CD14-positive monocyte (primary cell): ENCODE measurements at places on chromosomes 1 and 21.

DNA sequence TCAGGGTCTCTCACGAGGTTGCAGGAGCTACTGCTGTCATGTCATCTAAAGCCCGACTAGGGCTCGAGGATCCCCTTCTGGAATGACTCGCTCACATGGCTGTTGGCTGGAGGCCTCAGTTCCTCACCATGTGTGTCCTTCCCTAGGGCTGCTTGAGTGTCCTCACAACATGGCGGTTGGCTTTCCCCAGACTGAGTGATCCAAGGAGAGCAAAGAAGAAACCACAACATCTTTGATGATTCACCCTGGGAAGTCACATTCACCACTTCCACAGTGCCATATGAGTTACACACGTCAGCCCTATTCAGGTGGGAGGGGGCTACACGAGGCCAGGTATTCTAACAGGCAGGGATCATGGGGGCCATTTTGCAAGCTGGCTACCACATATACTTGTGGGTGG, 64.9 kb downstream of the FHAD1 start:
- no peak for DNase-seq

DNA sequence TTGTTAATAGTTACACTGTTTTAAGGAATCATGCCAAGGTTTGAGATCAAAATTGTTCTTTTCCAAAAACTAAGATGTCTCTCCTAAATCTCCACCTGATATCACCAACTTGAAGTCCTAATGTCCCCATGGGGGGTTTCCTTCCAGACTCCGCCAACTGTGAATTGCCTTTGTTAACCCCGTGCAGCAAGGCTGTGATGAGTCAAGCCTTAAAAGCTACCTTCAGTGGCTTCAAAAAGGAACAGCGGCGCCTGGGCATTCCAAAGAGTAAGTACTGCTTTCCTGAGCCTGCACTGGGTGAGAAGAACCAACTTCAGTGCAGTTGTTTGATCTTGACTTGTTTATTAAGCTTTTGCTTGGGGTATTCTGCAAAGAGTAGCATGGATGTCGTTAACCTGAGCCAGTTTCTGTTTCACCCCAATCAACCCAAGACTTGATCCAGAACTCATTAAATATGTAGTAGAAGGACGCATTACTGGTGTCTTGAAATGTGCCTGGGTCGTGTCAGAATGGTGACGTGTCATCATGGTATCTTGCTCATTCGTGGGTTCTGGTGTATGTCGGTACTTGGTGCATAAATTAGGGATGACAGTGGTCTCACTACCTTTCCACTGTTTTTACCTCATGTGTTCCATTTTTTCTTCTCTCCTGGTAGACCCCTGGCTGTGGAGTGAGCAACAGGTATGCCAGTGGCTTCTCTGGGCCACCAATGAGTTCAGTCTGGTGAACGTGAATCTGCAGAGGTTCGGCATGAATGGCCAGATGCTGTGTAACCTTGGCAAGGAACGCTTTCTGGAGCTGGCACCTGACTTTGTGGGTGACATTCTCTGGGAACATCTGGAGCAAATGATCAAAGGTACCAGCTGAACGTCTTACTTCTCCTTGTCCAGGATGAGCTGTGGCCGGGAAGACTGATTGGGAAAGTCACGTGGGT, 8.7 kb downstream of the ETS2 start:
- DNase-seq, result no peak

DNA sequence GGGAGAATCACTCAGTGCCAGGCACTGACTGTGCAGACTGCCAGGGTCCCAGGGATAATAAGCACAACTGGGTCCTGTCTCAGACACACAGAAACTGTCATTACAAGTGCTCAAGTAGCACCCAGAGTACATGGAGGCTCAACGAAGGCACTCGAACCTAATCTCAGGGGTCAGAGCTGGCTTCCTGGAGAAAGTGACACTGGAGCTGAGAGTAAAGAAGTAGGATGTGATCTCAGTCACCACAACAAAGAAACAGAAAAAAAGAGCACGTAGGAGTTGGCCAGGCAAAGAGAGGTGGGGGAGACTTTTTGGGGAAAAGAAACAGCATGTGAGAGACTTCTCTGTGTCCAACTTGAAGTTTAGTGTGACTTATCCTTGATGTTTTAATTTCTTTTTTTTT, 1.3 kb downstream of the CATSPER4 start:
- DNase-seq, result no peak

DNA sequence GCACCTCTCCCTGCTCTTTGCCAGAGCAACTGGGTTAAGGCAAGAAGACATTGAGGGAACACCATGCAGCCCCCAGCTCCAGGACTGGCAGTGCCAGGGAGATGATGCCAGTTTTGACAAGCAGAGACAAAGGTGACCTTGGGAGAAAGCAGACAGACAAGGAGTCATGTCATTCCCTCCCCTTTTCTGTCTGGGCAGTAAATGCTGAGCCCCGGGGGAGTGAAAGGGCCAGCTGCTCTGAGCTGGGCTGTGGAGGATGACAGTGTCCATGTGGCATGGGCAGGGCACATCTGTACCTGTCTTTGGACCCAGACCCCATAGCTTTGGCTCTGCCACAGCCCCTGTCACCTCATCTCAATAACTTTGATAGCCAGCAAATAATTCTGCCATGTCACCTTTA, 24.2 kb downstream of the PLEKHA6 start:
- no peak for DNase-seq

DNA sequence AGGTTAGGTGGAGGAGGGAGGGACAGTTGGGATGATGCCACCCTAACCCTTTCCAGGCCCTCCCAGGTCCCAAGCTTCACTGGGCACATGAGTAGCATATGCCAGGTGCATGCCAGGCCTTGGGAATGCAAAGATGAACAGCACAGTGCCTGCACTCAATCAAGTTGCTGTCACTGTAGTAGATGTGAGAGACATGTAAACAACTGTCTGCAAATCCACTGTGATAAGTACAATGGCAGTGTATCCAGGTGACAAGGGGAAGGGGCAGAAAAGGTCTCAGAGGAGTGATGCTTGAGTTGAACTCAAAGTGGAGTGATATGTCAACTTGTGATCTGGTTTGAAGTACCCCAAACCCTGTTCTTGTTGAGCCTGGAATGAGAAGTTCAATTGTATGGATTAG, 49.5 kb upstream of the LRRN2 start:
- no peak for DNase-seq

DNA sequence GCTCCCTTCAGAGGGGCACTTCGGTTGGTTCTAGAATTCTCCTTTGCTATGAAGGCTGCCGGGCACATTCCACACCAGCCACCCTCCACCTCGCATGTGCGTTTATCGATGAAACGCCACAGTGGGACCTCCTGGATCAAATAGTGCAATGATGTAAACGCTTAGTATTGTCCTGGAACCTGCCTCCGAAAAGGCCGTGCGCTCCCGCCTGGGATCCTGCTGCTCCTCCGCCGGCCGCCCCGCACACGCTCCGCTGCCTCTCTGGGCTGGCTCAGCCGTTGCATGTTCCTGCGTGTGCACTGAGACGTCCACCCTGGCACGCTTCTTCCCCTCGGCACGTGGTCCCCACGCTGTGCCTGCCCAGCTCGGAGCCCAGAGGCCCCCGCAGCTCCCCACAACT, 4.0 kb upstream of the TNFRSF14 start:
- no peak for DNase-seq

DNA sequence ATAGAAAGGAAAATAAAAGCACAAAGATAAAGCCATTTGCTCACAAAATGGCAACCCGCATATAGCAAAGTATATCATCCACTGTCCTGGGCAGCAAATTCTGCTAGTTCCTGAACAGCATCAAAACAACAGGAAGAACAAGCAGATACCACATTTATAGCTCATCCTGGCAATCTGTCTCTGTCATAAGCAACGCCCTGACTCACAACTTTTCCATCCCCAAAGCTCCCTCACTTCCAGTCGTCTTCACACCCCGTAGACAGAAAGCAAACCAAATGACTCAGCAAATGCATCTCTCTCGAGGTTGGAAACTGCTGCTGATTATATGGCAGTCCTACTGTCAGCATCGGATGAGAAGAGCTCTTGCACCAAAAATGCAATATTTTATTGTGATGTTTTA, 65.8 kb downstream of the AK5 start:
- DNase-seq, result no peak

GRCh38 chr1:1315435-1315954, 7.1 kb downstream of the PUSL1 start:
- no peak for DNase-seq

GRCh38 chr1:98045211-98045766, 124.5 kb upstream of the DPYD start:
- no peak for DNase-seq
